ENCODE measurements at places on chromosomes 12 and 14.

DNA sequence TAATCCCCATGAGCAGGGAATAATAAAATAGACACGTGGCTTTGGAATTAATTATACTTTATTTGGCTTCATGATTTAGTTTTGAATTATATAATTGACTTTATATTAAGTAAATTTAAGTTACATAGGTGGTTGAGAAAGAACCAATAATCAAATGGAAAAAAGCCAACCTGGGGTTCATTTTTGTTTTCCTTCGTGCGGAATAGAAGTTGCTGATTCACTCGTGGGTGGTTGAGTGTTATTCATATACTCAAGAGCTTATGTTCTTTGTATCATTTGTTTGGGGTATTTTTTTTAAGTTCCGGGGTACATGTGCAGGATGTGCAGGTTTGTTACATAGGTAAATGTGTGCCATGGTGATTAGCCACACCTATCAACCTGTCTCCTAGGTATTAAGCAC lies 58.0 kb downstream of the ZNF664 start:
- no peak for DNase-seq

GRCh38 chr12:49462083-49462744 lies 76.6 kb upstream of the KCNH3 start:
- no peak for DNase-seq

DNA sequence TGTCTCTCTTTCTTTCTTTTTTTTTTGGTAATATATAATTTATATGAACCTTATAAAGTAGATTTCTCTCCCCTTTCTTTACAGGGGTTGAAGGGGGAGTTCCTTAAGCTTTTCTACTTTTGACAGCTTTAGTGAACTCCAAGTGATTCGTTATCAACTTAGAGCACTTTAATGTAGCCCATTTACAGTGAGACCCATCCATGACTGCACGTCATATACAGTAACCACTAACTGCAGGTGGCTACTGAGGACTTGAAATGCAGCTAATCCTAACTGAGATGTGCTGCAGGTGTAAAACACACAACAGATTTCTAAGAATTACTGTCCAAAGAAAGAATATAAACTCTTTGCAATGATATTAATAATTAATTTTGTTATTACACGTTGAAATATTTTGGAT lies 582 bp downstream of the LRRIQ1 start:
- no peak for DNase-seq

DNA sequence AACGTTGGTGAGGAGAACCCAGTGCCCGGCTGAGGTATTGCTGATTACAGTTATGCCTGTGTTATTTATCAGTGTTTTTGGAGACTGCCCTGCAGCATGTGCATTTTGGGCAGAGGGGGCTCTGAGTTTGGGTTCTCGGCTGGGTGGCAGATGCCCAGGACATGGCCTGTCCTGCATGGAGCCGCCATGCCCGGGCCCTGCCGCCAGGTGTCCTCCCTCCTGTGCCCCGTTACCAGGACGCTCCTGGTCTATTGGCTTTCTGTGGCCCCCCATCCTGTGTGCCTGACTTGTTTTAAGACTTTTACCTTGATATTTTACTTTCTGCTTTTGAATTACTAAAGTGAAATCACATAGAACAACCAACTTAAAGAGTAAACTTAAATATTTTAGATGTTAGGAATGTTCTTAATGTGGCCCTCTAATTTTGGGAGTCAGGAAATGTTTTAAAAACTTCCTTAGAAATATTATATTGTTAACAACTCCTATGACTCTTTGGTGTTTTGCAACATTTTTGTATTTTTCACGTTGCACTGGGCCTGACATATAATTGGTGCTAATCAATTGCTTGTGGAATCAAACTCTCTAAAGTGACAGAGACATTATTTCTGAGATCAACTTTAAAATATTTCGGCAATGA lies 51.8 kb downstream of the PRIMA1 start:
- DNase-seq = no peak

DNA sequence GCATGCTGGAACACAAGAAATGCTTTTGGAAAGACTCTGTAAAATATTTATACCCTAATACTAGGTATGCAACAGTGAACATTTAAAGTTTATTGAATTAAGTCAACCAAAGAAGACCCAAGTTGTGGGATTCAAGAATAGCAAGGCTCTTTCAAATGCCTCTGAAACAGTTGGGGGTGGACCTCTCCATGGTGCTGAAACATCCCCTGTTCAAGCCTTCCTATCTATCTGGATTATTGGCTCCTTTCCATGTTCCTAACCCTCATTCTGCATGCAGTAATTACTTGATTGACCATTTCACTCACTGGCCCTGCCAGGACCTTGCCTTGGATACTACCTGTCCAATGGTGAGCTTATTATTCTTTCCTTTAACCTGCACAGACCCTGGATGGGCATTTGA lies 349.7 kb downstream of the NRXN3 start:
- DNase-seq = peak; percentile 4

- DNase-seq = no peak
Measured at GRCh38 chr12:72612171-72612570, 340.0 kb downstream of the TRHDE start.

- DNase-seq = no peak
Measured at GRCh38 chr12:26152507-26153102, 27.8 kb upstream of the BHLHE41 start.

DNA sequence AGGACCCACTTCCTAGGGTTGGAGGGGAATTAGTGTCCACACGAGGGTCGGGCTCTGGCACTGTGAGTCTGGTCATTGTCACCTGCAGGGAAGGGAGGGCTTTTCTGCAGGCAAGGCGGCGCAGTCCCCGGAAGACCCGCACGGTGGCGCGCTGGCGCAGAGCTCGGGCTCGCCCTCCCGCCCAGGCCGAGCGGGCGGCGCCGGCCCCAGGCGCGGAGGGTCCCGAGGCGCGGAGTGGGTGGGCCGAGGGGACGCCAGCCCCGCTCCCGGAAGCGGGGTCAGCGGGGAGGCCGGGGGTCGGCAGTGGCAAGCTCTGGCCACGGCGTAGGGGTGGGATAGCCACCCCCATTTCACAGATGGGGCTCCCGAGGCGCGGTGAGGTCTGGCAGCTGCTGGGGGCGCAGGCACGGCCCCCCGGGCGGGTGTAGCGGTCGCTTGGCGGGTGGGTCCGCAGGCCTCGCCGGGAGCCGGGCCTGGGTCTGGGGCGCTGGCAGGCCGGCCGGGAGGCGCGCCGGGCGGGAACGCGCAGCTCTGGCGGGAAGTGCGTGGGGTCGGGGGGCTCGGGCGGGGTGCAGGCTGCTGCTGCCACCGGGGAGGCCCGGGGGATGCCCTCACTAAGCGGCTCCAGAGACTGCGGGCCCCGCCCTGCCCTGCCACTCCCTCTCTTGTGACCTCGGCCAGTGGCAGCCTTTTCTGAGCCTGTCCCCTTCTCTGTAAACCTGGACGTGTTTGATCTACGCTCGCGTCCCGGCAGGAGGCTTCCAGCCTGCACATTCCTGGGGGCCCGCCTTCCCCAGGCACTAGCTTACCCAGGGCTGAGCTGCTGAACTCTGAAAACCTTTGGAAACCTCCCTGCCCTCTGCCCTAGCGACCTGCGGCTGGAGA lies 46.1 kb downstream of the CYP46A1 start:
- DNase-seq = no peak

- peak; percentile 48 for DNase-seq
Measured at GRCh38 chr12:4855121-4855924, 54.4 kb upstream of the KCNA1 start.

DNA sequence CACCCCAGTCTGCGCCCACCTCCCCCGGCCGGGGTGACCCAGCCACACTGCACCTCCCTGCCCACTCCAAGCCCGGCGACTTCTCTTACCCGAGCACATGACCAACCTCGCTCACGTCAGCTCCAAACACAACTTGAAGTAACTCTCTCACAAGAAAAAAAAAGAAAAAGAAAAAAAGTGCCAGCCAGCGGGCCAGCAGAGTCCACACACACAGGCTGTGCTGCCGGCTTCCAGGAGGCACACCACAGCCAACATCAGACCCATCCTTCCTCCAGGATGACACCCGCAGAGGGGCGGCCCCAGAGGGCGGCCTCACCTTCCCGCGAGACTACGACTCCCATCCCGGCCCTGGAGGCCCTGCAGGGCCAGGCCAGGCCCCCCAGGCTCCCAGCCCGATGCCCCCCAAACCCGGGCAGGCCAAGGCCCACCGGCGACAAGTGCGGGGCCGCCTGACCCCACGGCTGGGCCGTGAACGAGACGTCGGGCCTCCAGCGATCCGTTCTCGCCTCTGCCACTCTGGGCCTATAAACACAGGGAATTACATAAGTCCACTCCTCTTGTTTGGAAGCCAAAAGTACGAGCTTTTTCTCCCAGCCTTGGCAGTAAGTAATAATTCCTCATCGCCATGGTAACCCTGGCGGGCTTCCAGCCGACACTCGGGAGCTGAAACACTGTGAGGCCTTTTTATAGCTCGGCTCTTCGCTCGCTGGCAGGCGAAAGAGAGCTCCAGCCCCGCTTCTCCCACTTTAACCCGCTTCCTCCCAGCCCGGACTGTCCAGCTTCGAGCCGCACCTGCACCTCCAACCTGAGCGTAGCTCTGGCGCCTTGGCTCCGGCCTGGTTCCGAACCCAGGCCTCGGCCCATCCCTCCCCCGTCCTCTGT lies 49.1 kb downstream of the NCOR2 start:
- peak; percentile 99 for DNase-seq

- DNase-seq = no peak
Measured at GRCh38 chr14:54695196-54695595, 128.3 kb downstream of the SAMD4A start.

GRCh38 chr14:54867011-54867410 lies 35.6 kb downstream of the GCH1 start:
- DNase-seq = no peak

DNA sequence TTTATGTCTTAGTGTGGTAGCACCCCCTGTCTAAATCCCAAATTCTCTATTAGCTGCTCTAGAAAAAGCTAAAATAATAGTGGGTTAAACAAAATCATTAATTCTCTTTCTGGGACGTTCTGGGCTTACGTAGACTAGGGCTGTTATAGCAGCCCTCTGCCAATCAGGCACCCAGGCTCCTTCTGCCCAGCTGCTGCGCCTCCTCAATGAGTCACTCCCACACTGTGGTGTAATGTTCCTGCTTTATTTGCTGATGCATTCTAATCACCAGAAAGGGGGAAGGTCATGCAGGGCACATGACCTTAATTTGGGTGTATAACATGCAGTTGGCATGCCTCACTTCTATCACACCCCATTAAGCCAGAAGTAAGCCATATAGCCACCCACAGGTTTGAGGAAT lies 294.5 kb downstream of the GALC start:
- no peak for DNase-seq

GRCh38 chr14:32588448-32589320 lies 259.6 kb downstream of the AKAP6 start:
- no peak for DNase-seq

DNA sequence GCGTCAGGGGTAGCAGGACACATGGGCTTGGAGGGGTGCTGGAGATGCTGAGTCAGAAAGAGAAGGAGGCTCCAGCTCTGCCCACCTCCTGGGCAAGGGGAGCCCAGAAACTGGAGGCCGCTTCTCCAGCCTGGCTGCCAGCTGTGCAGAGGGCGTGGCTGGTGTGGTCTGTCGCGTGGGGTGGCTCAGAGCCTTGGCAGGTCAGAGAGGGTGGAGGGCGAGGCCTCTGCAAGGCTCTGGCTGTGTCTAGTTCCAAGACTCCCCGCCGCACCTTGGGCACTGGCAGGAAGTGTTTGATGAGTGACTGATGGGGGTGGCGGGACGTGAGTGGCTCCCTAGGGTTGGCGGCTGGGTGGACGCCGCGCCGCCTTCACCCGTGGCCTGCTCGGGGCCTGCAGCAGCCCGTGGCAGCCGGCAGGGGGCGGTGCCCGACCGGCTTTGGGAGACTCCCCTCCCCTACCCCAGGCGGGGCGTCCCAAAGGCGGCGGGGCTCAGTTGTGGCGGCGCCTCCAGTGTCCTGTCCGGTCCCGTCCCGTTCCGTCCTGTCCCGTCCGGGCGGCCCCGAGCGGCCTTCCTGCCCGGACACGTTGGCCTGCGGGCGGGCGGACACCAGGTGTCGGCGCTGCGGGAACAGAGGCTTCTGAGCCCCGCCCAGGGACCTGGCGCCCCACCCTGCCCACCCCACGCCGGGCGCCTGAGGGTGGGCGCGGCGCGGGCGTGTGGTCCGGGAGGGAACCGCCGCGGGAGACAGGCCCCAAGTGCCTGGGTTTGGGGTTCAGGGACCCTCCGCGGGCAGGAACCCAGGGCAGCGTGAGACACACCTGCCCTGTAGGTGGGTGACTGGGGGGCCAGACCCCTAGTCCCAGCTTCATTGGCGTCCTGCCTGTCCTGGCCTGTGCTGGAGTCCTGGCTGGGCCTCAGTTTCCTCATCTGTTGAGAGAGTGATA lies 39.7 kb downstream of the KRT80 start:
- DNase-seq = no peak

DNA sequence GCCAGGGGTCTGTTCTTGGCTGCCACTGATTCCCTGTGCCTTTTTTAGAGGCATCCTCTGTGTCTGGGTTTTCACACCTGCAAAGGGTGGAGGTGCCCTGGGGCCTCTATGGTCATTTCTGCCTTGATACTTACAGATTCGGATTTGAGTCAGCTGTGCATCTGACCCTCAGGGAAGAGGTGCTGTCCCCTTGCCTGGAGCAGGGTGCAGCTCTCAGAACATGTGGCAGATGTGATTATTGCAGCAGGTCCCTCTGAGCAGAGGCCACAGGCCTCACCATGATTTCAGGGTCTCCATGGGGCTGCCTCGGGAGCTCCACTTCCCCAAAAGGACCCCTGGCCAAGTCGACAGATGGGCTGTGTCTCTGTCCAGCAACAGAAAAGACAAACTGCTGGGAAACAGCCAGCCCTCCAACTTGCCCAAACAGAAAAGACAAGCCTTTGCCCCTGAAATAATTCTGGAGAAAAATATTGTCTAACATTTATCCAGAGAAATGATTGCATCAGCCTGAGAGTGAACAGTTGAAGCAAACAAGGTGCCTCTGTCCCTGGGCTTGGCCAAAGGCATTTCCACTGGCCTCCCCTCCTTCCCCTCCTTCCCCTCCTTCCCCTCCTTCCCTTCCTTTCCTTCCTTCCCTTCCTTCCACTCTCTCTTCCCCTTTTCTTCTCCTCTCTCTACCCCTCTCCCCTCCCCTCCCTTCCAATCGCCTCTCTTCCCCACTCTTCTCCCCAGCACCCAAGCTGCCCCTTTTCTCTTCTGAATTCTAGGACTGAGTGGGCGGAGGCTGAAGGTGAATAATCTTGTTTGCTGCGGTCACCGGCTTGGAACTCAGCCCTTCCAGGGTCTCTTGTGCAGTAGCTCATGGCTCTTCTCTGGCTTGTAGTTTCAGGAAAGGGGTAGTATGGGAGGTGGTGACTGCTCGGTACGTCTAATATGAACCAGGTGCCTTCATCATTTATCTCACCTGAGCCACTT lies 676 bp downstream of the SERPINA3 start:
- no peak for DNase-seq

GRCh38 chr12:119959435-119959834 lies 29.6 kb upstream of the BICDL1 start:
- DNase-seq = no peak

- DNase-seq = no peak
Measured at GRCh38 chr12:16588812-16589211, 17.1 kb downstream of the LMO3 start.

- DNase-seq = no peak
Measured at GRCh38 chr14:50335989-50336824, 24.1 kb downstream of the DMAC2L start.

DNA sequence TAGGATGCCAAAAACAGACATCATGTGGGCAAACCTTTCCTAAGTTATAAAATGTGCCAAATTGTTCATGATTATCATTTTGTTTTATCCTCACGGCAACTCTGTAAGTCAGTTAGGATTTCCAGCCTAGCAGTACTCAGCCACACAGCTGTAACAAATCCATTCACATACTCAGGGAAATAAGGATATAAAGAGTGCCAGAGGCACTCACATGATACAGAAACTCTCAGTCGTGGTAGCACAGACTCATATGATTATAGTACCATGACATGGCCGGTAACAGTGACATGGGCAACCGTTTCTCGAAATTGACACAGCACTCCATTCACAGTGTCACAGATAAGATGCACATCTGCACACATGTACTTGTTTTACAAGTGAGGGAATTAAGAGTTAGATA lies 344.2 kb downstream of the LRIG3 start:
- DNase-seq = no peak

Measured in forelimb muscle (tissue), 1 donor.